ENCODE measurements at places on chromosomes 16 and 17.

DNA sequence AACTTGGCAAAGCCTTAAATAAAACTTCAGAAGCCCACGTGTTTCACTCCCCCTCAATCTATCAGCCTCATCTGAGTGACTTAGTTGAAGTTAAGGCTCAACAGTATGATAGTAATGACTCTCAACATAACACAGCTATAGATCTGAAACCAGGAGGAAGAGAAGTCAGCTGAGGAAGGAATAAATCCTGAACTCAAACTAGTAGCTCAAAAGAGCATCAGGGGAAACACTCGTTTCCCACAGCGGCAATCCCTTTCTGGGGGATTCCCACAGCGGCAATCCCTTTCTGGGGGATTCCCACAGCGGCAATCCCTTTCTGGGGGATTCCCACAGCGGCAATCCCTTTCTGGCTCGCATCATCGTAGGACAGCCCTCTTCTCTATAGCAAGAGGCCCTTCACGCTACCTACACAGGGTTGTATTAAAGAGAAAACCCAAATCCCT, 56.8 kb downstream of the ZZEF1 start:
- no peak for DNase-seq

GRCh38 chr16:26594666-26595065, 472.1 kb upstream of the C16orf82 start:
- no peak for DNase-seq

- no peak for DNase-seq
Observed at GRCh38 chr17:8884336-8884990, 17.0 kb upstream of the PIK3R6 start.

- DNase-seq, result no peak
Observed at GRCh38 chr17:10380631-10381408, 8.0 kb upstream of the MYH13 start.

DNA sequence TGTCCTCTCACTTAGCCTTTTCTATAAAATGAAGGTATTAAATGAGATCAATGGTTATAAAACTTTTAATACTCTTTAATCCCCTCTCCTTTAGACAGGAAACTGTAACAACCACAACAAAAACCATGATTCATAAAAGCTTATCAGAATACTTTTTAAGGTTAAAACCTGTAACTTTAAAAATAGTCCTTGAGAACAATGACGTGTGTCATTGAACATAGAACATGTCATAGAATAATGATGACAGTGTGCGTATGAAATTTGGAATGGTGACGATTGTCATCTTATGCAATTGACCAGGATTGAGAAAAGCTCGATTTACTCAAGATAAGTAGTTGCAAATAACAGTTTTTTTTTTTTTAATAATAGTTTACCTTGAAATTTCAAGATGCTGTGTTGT, 94.1 kb downstream of the PLCG2 start:
- DNase-seq, result no peak

GRCh38 chr16:31167315-31167714, 12.6 kb upstream of the FUS start:
- DNase-seq, result no peak

DNA sequence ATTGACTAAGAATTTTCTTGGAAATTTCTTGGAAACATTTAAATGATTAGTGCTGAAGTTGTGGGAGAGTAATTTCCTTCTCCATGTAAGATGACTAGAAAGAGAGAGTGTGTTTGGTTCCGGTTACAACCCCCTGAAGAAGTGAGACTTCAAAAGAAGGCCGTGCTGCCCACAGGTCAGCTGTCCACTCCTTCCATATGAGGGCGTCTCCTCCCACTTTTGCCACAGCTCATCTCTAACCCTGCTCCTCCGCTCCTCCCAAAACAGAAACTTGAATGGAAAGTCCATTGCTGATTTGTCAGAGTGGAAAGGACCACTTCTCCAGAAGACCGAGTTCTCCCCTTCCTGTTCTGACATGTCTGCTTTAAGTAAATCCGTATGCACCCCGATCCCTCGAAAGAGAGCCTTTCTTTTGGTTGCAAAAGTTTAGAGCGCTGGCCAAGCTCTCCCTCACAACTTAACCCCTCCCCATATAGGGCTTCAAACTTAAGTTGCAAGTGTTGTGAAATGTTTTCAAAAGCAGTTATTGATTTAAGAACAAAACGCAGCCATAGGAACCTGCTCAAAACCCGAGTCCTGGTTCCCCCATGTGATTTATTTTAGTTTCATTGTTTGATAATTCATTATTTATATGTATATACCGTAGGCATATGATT, 129.5 kb downstream of the SOCS1 start:
- DNase-seq, result no peak

- no peak for DNase-seq
Observed at GRCh38 chr17:10161386-10161785, 37.0 kb downstream of the GAS7 start.

DNA sequence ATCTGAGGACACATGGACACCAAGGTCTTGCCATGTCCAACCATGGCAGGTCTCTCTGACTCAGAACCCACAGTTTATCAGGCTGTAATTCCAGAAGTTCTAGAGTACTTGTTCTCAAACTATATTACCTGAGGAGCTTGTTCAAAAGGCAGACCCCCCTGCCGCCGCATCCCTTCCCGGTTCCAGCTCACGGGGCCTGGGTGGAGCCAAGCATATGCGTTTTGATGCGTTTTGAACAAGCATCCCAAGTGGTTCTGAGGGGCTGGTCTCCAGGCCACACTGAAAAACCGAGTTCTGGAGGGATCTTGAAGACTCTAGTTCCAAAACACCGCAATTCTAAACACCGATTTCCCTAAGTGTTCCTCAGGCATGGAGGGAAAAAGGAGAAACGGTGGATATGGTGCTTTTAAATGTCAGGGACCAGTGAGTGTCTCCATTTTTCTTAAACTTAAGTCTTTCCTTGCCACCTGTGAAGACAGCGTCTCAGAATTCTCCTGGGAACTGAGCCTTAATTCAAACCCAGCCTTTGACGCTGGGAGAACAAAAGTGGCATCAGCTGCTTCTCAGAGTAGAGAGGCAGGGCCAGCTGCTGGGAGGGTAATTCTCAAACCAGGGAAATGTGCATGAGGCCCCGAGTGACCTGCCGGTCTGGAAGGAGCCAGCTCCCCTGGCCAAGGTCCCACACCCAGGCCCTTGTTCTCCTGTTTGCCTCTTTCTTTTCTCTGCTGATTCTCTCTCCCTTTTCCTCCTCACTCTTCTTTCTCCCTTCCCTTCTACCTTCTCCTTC, 84.4 kb upstream of the PLCG2 start:
- DNase-seq, result no peak

DNA sequence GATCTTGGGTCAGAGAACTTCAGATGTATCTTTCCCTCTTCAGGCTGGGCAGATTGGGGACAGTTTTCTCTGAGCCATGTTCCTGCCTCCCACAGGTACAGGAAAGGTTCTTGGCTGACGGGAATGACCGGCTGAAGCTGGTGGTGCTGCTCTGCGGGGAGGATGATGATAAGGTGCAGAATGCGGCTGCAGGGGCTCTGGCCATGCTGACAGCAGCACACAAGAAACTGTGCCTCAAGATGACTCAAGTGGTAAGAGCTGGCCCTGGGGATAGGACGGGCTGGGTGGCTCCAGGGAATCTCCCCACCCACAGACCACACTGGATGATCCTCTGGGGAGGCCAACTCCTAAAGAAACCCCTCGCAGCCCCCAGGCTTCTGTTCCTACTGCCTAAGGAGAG, 10.9 kb downstream of the SLC35G3 start:
- DNase-seq, result no peak

DNA sequence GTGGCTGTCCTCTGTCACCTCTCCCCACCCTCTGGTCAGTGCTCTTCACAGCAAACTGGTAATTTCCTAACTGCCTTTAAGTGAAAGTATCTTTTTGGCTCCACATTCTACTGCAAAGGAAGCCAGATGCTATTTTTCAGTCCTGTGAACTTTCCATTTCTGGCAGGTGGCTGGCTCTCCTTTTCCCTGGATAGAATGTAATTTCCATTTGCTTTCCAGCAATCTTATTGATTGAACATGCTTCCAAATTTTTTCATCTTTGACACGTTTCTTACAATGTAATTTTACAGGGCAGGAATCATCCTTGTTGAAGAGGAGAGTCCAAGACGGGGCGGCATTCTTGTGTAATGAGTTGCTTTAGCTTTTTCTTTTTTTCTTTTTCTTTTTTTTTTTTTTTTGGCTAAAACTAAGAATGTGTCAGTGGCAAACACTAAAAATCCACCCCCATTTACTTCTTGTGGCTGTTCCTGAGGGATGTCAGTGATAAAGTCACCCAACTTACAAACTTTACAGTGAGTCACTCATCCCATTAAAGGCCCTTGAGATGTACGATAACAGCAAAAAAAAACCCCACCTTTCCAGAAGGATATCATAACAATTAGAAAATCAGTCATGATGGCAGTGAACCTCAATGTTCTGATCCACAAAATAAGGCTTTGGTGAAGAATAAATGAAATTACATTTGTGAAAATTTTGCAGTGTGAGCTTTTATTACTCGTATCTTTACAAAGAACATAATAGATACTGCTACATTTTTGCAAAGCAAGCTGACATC, 29.4 kb upstream of the PRKCA start:
- no peak for DNase-seq

GRCh38 chr17:48561884-48562810, 16.0 kb downstream of the HOXB4 start:
- DNase-seq, result no peak

GRCh38 chr17:49148171-49148570, 15.6 kb downstream of the B4GALNT2 start:
- no peak for DNase-seq

DNA sequence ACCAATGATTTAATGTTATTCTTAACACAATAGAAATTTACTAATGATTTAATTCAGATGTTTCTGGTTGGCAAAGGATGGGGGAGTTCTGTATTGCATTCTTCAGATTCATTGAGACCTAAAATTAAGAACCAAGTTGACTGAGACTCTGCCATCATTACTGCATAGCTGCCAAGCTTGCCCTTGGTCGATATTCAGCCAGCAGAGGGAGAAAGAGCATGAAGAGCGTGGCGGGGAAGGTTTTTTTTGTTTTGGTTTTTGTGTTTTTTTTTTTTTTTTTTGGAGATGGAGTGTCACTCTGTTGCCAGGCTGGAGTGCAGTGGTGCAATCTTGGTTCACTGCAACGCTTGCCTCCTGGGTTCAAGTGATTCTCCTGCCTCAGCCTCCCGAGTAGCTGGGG, 659.4 kb upstream of the EEF2KMT start:
- no peak for DNase-seq

DNA sequence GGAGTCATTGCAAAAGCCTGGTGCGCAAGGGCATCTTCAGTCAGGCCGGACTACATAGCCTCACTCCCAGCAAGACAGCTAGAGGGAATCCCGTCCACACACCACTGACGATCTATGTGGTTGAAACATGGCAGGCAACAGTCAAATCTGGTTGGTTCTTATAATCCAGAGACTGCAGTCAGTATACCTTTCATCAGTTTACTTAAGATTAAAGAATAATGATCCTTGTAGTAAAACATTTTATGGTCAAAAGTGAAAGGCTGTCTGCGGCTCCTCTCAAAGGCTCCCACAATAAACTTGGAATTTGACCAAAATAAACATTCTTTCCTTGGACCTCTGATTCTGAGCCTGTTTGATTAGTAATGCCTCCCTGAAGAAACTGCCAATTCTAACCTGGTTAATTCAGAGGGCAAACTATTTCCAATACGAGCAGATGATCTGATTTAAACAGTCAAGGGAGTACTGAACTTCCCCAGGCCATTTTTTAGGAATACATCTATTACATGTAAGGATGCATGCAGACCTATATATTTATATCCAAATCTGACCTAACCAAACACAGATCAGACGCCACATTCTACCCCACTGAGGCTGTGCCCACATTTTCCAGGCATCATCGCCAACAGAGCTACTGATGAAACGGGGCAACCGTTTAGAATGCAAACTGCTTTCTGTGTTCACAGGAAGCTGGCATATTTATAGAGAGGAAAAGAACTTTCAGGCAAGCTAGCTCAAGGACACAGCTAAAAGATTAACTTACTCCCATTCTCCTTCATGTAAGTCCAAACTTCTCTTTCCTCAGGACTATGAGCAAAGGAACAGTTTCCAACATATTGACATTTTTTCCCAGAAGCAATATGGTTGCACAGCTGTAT, 15.3 kb upstream of the TXNDC11 start:
- DNase-seq, result no peak

DNA sequence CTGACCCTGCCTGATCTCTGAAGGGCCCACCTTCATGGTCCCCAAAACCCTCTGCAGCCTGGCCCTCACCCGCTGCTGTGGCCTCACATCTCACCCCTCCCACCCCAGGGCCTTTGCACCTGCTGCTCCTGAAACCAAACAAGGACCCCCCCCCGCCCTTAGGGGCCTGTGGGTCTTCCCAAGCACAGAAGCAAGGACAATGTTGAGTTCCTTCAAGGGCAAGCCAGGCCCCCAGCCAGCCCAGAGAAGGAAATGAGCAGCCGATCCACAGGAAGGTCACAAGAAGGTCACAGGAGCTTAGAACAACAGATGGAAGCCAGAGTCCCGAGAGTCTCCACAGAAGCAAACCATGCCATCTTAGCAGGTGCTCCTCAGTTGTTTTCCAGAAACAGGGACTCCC, 493 bp upstream of the PDE6G start:
- no peak for DNase-seq
